Stimulated activated CD4-positive, alpha-beta T cell treated with anti-CD3 and anti-CD28 coated beads, Interleukin-12 subunit alpha, Interleukin-12 subunit beta, amount 100 ng/mL, for 4 hours (primary cell): ENCODE measurements at places on chromosomes 16 and 17.

DNA sequence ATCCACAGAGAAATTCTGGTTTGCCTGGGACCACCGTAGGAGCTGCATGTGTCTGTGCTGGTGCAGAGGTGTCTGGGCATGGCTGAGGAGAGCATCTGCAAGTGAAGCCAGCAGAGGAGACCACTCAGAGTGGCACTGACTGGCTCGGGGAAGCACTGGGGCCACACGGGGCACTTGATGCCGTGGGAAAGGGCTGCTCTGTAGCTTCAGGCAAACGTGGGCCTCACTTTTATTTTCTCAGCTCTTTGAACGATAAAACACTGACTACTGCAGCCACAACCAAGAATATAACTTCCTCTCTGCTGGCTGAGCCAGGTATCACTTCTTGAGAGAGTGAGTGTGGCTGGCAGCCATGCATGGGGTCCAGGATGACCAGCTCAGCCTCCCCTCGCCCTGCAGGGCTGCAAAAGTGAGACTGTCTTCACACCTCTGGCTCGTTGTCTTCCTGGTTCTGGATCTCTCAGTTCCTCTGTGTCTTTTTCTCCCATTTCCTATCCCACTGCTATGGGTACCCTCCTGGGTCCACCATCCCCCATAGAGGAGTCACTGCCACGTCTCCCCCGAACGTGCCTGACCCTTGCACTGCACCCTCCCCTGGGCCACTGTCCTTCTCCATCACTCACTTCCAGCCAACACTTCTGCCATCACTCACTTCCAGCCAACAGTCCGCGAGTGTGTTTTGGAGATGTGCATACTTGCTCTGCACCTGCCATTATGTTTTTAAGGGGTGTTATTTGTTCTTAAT is 201.4 kb upstream of the CHMP6 start:
- DNase-seq = no peak

- no peak for DNase-seq
Observed at GRCh38 chr17:13601776-13602551, at the start of gene HS3ST3A1. Gene HS3ST3A1 (minus strand): TSS chr17:13601929. CDS start chr17:13601129, 800 bp downstream.

GRCh38 chr17:17497845-17498520 is 1.8 kb upstream of the RASD1 start:
- DNase-seq = no peak

- no peak for DNase-seq
Observed at GRCh38 chr17:75508931-75509361, 6.4 kb downstream of the CASKIN2 start.

- no peak for DNase-seq
Observed at GRCh38 chr17:76432712-76433336, 20.1 kb downstream of the UBE2O start.

DNA sequence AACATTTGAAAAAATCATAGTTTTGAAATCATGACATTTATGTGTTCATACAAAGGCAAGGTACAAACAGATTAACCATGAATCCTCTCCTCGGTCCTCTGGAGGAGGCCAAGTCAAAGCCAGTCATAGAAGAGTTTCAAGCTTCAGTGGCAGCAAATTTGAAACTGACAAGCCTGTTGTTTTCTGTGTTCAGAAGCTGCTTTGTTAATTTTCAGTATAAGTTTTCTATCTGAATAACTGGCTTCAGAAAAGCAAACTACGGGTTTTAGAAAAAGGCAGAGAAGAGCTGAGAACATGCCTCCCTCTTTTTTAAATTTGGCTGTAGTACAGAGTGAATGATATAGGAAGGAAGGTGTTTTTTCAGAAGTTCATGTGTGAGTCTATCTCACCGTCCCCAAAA is 79.6 kb upstream of the CLEC18B start:
- no peak for DNase-seq

DNA sequence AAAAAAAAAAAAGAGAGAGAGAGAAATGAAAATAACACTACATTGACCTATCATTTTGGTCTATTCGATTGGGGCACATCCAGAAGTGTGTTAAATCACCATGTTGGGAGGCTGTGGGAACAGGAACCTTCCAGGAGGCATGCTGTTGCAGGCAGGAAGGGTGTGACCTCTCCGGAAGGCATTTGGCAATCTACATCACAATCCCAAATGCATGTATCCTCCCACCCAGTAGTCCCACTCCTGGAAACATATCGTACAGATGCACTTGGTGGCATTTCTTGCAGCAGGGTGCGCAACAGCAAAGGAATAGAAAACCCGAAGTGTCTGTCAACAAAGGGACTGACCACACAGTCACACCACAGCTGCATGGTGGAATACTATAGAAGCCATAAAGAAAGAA is 7.9 kb downstream of the PLLP start:
- DNase-seq = no peak

DNA sequence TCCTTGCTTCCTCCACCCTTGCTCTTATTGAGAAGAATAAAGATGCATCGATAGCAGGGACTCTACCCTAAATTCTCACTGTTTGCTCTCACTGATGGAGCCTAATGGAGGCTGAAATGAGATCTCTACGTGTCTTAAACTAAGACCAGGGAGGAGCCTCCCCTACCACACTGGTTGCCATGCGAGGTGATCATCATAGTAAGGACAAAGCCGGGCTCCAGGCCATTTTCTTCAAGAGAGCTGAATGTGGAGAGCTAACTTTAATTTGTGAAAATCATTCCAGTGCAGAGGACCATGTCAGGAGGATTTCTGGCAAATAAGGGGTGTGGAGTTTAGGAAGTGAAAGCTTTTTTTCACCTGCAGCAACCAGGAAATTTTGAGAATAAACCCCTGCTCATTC is 5.6 kb downstream of the CDH11 start:
- DNase-seq = no peak

DNA sequence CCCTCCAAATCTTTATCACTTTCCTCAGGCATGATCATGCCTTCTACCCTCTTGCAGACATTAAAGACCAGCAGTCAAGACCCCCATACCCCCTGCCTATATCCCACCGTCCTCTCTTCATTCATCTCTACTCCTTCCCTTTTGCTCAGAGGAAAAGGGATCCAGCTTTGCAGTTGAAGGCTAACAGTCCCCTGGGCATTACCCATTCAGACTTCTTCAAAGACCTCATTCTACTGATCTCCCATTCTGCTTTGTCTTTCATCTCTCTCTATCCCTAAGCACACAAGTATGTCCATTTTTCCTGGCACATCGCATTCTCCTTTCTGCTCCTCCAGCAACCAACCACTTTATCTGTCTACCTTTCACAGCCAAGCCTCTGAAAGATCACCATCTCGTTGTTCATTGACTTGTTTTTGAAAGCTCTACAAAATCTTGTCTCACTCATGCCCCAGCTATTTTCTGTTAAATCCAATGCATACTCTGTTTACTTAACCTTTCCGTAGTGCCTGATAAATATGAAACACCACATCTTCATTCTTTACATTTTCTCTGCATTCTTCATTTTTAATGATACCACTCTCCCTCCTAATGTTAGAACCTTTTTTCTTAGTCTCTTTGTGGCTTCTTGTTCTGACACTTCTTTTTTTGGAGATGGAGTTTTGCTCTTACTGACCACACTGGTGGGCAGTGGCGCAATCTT is 14.1 kb upstream of the LCMT1 start:
- DNase-seq = no peak

DNA sequence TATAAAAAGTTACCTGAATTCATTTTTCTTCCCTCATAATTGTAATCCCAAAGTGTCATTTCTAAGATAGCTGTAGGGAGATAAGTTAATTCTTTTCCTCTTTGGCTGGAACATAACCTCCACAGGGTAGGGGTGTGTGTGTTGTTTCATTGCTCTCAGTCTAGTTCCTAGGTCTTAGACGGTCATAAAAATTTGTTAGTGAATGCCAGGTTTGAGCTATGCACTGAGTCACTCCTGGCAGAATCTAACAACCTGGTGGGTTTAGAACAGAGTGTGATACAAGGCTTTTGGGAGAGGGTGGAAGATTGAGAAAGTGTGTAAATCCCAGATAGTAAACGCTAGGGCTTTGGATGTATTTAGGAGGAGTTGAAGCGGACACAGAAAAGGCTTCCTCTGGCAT is 894 bp upstream of the PHKG2 start:
- DNase-seq = no peak

GRCh38 chr16:66487580-66488275 is 60.6 kb downstream of the BEAN1 start:
- DNase-seq = no peak

DNA sequence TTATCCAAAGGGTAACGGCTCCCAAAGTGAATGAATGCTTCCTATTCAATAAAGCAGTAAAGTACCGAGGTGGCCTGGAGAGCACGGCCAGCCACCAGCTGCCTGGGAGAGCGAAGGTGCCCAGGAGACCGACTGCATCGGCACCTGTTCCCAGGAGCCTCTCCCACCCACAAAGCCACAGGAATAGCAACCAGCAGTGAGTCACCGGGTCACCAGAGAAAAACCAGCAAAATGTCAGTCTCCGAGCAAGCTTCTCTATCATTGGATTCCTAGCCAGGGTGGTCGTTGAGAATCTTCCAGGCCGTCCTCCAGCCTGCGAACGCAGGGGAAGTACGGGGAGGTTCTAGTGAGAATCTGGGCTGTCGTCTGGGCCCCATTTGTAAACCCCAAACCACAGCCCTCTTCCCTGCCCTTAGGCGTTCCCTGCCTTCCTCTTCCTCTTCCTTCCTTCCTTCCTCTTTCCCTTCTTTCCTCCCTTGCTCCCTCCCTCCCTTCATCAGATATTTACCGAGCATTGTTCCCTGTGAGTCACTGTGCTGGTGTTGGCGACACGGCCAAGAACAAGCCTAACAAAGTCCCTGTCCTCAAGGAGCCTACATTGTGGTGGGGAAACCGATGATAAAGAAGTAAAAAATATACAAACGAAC is 114.6 kb downstream of the SLC39A11 start:
- no peak for DNase-seq

DNA sequence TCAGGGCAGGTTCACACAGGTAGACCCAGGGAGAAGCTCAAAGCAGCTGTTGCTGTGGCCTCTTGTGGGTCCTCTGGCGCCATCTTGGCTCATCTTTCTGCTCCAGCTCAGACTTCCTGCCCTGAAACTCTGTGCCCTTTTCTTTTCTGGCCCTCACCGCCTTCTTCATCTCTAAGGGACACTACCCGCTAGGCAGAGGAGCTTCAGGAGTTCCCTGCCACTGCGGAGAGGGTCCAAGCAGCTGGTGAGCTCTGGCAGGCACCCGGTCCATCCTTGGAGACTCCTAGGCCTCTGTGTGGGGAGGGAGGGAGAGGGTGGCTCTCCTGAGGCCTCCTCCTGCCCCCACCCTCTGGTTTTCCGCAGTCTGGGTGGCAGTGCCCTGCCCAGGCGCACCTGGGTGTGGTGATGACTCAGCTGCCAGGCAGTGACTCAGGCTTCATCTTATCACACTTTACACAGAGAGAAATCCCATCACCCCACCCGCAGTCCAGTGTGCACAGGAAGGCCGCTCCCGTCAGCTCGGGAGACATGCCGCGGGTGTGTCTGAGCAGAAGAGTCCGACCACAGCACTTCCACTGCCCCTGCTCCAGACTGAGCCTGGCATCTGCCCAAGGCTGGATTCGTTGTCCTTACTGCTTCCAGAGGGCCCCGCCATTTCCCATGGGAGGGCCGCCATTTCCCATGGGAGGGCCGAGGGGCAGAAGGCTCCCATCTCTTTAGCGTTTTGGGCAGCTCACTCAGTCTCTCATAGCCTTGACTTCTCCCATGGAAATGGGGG is 7.3 kb downstream of the NT5C start:
- DNase-seq = peak; percentile 61

DNA sequence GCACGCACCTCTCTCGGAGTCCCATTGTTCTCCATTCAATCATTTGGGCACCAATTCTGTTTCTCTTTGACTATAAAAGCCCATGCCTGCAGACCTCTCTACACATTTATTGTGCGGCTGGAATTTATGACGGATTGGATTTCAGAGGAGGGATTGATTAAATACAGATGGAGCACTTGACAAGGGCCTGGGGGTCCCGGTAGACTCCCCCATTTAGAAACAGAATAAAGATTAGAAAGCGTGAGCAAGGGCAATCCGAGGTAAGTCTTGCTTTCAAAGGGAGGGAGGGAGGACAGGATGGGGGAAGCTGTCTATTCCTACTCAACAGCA is 15.1 kb upstream of the PITPNM3 start:
- DNase-seq = no peak

- DNase-seq = no peak
Observed at GRCh38 chr17:37787055-37787757, 42.3 kb upstream of the HNF1B start.

- no peak for DNase-seq
Observed at GRCh38 chr16:760065-760464, 469 bp upstream of the MSLN start.

DNA sequence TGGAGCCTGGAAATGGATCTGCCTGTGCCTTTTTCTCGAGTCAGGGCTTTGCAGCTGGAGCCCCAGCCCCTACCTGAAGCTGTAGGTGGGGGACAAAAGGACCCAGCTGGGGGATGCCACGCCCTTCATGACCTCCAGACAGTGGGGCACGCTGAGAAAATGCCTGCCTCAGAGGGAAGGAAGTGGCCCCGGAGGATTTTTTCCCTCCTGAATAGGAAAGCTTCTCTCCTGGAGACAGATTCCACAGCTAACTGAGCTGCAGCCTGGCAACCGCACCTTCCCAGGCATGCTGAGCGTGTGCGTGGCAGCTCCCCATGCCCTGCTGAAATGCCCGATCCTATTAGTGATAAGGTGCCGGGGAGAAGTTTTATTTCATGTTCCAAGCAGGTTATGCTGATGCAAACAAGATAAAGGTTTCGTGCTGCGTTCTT is 58.0 kb downstream of the AIPL1 start:
- no peak for DNase-seq

GRCh38 chr17:21278450-21279197 is 5.9 kb upstream of the MAP2K3 start:
- no peak for DNase-seq

DNA sequence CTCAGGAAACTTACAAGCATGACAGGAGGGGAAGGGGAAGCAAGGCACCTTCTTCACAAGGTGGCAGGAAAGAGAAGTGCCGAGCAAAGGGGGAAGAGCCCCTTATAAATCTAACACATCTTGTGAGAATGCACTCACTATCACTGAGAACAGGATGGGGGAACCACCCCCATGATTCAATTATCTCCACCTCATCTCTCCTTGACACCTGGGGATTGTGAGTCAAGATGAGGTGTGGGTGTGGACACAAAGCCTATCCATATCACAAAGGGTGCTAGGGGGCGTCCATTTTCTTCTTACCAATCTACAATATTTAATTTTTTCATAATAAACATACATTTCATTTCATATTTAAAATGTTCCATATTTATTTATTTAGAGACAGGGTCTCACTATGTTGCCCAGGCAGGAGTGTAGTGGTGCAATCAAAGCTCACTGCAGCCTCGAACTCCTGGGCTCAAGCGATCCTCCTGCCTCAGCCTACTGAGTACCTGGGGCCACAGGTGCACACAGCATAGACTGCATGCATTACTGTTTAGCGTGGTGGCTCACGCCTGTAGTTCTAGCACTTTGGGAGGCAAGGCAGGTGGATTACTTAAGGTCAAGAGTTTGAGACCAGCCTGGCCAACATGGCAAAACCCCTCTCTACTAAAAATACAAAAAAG is 26.5 kb upstream of the FAAP100 start:
- DNase-seq = no peak

GRCh38 chr16:20899477-20900298 is 470 bp downstream of the DCUN1D3 start:
- no peak for DNase-seq
